ENCODE measurements at places on chromosomes 6 and 20.

DNA sequence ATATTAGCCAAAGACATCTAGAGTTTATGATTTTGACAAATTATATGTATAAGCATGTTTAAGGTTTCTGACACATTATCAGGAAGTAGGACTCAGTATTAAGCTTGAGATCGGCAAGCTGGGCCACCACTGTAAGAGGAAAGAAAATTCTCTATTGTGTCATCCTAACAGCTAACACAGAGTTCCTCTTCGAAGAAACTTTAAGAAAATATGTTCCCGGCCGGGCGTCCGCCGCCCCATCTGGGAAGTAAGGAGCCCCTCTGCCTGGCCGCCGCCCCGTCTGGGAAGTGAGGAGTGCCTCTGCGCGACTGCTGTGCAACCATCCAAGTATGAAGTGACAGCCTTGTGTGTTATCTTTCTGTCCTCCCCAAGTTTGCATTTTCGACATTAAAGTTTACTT lies 23.0 kb downstream of the USP49 start:
- DNase-seq = peak; percentile 21

DNA sequence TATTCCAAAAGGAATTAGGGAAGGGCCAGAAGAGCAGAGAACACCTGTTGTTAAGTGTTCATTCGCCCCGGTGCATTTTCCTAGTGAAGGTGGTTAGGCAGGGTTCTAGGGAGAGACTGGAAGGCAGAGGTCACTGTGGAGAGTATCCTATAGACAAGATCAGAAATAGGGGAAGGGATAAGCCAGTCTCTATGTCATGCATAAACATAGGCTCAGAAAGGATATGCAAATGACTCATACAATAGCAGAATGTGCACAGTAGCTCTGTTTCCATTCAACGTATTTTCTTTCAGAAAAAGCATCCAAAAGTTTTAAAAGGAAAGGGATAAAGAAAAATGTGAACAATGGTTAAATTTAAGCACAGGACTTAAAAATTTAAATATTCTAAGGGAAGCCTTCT lies 47.4 kb downstream of the BMP6 start:
- DNase-seq = no peak

DNA sequence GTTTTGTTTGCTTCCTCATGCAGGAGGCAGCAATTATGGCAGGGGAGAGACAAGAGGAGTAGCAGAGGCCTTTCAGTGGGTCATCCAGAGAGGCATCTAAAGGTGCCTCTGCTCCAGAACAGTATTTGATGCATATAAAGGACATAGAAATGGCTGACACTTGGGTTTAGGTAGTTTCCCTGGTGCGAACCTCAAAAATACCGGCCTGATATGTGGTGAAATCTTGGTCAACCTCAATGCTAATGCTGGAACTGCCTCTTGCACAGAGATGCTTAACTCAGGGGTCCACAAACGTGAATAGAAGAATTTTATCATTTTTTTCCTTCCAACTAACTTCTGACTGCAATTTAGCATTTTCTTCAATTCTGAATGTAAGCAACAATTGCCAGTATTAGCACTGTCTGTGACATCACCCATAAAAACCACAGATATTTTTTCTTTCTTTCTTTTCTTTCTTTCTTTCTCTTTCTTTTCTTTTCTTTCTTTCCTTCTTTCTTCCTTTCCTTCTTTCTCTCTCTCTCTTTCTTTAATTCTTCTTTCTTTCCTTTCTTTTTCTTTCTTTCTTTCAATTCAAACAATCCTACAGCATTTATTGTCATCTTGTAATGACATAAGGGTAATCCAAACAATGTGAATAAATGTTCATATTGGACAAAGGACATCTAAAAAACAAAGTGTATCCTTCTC lies 180.0 kb upstream of the UST start:
- no peak for DNase-seq

- peak; percentile 34 for DNase-seq
Observed at GRCh38 chr20:18272451-18272850, 15.9 kb upstream of the ZNF133 start.

Measured in suppressor macrophage treated with lipopolysaccharide for 4 hours (primary cell).